ENCODE measurements at places on chromosomes 11 and 22.

DNA sequence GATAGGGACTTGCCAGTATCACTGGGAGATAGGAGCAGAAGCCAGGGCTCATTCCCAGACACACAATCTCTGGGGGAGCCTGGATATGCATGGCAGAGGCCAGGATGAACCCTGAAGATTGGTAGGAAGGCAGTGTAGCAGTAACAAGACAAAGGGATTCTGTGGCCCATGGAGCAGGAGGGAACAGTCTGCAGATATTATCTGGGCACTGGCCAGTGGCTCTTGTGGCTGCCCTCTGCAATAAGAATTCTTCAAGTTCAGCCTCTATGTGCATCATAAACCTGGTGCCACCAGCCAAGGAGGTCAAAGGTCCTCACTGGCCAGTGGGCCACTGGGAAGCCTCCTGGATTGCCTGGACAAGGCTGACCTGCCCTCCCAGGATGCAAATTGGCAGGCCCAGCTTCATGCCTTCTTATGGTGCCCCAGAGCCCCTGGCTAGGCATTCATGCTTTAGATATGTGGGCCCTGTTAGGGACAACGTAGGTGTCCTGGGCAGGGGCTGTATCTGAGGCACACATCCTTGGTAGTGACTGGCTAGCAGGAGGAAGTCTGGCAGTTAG lies 29.2 kb downstream of the KCNQ1OT1 start:
- no peak for DNase-seq

GRCh38 chr11:57552479-57552878 lies 15.0 kb downstream of the UBE2L6 start:
- DNase-seq: no peak

DNA sequence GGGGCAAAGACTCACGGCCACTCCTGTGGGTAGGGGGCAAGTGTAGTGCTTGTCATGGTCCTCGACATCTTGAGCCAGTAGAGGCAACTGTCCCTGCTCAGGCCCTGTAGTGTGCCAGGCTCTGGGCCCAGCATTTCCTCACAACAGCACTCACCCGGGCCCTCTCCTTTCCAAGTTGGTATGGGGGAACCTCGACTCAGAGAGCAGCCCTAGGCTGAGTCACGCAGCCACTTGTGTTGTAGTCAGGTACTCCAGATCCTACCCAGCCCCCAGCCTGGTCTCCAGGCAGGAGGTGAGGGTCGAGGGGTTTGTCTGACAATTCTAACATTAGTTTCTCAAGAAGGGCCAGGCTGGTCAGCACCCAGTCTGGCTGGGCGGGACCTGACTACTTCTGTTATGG lies 4.1 kb downstream of the RELT start:
- no peak for DNase-seq

DNA sequence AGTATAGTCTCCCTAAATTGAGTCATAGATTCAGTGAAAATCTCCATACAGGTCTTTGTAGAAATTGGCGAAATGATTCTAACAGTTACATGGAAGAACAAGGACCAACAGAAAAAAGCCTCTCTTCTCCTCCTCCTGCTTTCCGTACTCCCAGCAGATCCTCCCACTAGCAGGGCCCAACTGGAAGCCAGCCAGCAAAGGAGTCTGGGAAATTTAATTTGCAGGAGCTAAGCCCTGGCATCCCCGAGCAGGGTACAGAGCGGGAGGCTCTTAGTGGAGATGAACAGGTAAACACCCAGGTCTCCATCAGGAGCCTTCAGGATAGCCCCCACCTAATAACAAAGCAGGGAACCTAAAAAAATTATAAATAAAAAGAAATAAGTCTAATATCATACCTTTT lies 1473.8 kb downstream of the TBC1D22A start:
- DNase-seq: no peak

DNA sequence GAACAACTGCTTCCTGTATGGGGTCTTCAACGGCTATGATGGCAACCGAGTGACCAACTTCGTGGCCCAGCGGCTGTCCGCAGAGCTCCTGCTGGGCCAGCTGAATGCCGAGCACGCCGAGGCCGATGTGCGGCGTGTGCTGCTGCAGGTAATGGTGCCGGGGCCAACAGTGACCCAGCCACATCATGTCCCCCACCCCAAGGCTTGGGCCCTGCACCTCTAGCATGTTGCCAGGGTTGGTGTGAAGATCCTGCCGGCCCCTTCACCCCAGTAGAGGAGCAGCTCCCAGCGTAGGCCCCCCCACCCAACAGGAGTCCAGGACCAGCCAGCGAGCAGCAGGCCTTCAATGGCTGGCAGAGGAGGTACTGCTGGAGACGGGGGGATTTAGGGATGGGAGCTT lies 15.9 kb downstream of the TAB1 start:
- no peak for DNase-seq
